HCT116 (cell line): ENCODE measurements at places on chromosomes 7 and 10. TPM values are rescaled to one million over a fixed set of nuclear protein-coding genes. Genes with fewer than 3 reads are reported as not detected.

- DNase-seq = no peak
These were observed 431.2 kb downstream of the TNS3 start for GRCh38 chr7:47150497-47151260.

The FAM237B gene
- total RNA-seq = not detected

The NXPH1 gene
- 0.17 TPM for total RNA-seq

DNA sequence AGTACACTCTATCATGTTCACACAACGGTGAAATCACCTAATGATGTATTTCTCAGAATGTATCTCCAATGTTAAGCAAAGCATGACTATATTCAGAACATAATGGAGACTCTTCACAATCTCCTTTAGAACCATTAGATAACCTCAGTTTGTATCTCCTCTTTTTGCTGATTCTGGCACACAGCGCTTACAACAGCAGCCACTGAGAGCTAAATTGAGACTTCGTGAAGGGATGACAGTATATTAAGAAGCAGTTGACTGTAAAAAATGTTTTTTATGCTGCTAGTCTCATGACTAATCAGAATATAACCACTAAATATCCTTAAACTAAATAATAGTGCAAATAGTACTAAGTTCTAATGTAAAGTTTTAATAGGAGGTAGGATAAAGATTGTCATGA lies 46.9 kb downstream of the KMT2E start:
- DNase-seq = no peak

DNA sequence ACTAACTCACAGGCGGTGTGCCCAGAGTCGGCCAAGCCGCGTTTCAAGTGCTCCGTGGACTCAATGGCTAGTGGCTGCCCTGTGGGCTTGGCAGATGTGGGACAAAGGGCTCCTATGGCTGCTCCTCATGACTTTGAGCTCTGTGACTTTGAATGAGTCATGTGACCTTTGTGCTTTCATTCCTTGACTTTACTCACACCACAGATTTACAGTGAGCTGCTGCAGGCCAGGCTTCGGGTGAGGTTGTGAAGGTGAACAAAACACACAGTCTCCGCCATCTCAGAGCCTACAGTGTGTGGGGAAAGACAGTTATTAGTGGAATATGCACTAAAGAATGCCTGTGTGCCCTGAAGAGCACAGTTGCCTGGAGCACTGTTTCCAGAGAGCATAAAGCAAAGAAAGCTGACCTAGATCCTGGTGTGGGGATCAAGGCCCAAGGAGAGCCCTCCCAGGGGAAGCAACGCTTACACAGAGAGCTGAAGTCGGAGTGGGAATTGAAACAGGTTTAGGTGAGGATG lies 29.7 kb upstream of the PLEKHA1 start:
- peak; percentile 46 for DNase-seq

The UCMA gene
- not detected for total RNA-seq

DNA sequence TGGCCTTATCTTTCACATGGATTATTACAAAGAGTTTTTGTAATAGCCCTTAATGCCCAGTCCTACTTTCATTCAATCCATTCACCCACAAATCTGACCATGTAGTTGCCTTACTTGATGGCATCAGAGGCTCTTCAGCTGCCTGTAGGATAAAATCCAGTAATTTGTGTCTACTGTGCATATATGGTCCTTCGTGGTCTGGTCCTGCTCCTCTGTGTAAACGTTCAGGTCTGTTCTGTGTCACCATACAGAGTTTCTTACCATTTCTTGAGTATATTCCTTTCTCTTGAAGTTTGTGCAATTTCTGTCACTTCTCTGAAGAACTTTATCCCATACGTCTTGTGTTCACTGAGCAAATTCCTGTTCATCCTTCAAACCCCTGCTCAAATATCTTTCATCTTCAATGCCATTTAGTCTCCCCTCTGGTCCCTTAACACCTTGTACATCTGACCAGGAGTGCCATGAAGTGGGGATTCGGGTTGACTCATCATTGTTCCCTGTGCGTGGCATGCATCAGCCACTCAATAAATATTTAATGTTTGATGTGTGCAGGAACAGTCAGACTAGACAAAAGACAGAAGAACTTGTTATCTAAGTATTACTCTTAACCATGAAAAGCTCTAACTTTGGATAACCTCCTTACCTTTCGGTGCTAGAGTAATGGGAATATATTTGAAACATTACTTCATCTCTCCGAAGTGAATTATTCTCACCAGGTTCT lies 98.6 kb upstream of the RPA3 start:
- no peak for DNase-seq

- DNase-seq = no peak
These were observed 239.2 kb upstream of the ZMIZ1 start for GRCh38 chr10:78829565-78829964.

The EPO gene
- 0.30 TPM for total RNA-seq

GRCh38 chr10:63156236-63156635 lies 23.1 kb downstream of the NRBF2 start:
- no peak for DNase-seq

GRCh38 chr10:101189461-101190401 lies 39.5 kb downstream of the LBX1 start:
- no peak for DNase-seq

GRCh38 chr7:102244601-102245000 lies 42.1 kb upstream of the SH2B2 start:
- no peak for DNase-seq

DNA sequence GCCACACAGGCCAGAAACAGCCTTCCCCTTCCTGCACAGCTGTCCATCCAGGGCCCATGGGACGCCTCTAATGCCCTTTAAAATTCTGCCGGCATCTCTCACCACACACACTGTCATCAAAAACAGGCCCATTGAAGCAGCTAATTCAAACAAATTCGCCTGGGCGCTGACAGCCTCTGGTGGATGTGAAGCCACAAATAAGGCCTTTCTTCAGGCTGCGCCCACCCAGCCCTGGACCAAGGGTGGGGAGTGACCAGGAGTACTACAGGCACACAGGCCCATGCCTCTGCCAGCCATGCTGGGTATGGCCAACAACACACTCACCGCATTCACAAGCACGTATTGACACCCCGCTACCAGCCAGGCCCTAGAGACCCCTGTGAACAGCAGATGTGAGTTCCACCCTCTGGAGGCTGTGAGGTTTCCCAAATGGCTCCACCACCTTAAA lies 54.6 kb downstream of the SLIT1 start:
- DNase-seq = no peak

- DNase-seq = no peak
These were observed 70.0 kb upstream of the SFMBT2 start for GRCh38 chr10:7480742-7481367.

DNA sequence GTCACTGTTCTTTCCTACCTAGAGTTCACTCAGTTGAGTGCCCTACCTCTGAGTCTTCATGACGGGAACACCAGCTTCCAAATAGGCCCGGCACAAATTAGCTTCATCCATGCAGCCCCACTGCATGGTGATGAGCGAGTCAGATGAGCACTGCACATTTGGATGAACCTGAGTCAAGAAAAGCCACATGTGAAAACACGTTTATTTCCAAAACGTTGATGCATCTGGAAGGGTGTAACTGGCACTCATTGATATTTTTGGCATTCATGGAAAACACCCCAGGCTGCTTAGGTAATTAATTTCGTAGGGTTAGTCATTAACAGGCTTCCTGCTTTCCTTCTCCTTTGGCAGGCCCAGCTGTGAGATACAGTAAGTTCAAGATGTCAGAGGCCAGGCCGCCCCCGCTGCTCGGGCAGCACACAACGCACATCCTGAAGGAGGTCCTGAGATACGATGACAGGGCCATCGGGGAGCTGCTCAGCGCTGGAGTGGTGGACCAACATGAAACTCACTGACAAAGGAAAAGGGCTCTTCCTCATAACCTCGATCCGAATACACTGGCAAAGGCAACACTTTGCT lies 725.2 kb downstream of the SUGCT start:
- no peak for DNase-seq

The ATP5MK gene
- 556 TPM for total RNA-seq

GRCh38 chr7:40720416-40720815 lies 585.6 kb downstream of the SUGCT start:
- DNase-seq = no peak

DNA sequence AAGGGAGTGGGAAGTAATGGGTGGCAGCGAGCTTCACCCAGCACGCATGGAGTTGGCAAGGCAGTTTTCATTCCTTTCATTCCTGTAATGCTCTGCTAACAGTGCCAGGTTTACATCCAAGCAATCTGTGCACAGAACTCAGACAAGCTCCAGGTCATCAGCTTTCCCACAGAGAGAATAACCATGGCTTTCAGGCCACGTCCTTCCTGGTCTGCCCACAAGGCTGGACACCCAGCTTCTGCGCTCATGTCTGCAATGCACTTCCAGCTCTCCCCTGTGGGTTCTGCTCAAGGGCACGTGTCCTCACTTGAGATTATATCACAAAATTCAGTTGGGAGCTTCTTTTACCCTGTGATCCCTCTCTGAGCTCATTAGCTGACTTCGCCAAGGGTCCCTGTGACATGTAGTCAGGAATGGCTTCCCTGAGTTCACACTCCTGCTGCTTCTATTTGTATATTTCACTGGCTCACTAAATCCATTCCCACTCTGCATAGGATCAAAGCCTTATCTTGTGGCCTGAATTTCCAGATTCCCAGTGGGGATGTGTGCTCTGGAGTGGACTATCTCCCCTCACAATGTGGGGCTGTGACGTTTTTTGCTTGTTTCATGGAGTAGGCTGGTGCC lies 18.6 kb downstream of the AKR1C2 start:
- DNase-seq = no peak

GRCh38 chr7:12870219-12870618 lies 182.8 kb downstream of the ARL4A start:
- DNase-seq = no peak

DNA sequence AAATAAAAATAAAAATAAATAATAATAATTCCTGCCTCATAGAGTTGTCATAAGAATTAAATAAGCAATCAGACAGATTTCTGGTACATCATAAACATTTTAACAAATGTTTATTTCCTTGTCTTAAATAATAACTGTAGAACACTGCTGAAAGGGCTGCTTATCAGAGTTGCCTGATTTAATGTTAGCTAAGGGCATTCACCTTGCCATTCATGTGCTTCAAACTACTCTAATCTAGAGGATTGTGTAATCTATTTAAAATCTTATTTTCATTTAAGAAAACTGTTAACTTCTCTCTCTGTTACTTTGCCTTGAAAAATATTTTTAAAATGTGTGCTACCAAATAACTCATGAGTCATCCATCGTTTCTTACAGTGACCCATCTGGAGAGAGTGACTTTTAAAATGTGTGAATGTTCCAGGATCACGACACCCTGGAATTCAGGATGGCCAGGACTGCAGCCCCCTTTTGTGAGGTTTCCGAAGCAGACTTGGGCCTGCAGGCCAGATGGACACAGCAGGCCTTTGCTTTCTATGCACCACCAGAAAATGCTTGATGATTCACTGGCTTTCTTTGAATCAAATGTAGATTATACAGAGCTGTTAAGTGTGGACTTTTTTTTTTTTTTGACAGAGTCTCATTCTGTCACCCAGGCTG lies 109.1 kb upstream of the TNS3 start:
- no peak for DNase-seq

- DNase-seq = no peak
These were observed 39.8 kb upstream of the DNAJC1 start for GRCh38 chr10:22043327-22043633.

The STEAP2 gene
- total RNA-seq = 13.4 TPM

DNA sequence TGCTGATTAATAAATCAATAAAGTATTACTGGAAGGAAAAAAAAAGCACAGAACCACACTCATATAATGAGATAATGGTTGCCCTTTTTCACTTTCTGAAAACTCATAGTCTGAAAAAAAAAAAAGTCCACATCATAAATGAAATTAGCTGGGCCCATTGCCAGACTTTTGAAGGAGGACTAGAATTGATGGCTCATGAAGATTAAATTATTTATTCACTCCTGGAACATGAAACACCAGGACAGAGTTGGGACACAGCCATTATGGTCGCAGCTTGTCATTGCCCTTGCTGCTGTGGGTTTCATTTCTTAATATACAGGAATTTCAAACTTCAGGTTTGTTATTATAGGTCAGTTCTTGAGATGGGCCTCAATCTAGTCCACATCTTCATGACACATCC lies 91.9 kb downstream of the CNTNAP2 start:
- DNase-seq = no peak

The CCDC6 gene
- 54.9 TPM for total RNA-seq

DNA sequence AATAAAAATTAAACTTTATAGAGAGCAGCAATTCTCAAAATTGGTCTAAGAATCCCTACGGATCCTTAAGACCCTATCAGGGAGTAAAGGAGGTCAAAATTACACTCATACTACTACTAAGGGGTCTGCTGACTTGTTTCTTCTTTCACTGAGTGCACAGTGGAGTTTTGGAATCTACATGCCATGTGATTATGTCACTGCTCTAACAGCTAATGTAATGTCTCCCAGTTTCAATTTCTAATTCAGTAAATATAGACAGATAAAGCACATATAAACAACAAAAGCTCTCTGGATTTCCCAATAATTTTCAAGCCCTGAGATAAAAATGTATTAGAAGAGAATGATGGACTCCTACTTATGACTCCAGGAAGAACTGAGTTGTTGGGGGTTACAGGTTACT lies 74.6 kb downstream of the WAPL start:
- DNase-seq = no peak

The CYP3A7 gene
- not detected for total RNA-seq

DNA sequence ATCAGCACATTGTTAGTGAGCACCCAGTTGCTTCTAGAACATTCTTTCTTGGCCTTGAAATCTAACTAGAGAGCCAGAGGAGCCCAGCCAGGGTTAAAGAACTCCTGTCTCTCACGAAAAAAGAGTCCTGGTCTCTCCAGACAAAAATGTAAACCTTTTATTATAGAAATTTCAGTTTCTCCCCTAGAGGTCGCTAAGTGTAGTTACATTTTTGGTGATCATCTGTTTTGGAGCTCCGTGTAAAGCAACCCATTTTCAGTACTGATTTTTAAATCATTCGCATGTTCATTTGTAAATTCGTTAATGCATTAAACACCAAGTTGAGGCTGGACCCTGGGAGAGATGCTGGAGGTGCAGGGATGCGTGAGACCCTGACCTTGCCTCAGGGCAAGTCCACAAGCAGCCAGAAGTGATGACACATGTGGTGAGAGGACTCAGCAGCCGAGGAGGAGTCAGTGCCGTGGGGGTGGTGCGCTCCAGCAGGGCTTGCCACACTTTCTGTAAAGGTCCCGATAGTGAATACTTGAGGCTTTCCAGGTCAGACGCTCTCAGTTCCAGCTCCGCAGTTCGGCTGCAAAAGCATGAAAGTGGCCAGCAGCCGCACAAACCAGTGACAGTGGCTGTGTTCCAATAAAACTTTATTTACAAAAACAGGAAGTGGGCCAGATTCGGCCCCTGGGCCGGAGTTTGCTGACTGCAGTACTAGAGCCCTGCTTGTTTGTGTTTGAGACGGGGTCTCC lies 578.6 kb upstream of the FOXK1 start:
- DNase-seq = peak; percentile 32

The FOXL3 gene
- not detected for total RNA-seq

The MSMB gene
- total RNA-seq = not detected

- DNase-seq = no peak
These were observed 21.0 kb downstream of the PIP4K2A start for GRCh38 chr10:22693371-22693784.

DNA sequence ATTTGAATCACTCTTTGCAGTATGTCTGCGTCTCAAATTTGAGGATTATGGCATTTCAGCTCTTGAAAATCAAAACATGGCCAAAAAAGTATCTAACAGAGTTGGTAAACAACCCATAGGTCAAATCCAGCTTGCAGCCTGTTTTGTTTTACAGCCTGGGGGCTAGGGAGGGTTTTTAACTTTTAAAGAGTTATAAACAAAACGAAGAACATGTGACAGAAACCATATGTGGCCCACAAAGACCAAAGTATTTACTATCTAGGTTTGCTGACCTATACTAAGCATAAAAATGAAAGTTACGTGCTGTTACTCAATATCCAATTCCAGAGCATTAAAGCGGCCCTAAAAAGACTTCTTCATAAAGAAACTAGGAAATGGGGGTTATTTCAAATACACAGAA lies 55.5 kb upstream of the STARD3NL start:
- DNase-seq = no peak
